ENCODE measurements at places on chromosomes 13 and 19.
A peak's percentile ranks its signal among the peaks of the same experiment; 100 is the strongest.

DNA sequence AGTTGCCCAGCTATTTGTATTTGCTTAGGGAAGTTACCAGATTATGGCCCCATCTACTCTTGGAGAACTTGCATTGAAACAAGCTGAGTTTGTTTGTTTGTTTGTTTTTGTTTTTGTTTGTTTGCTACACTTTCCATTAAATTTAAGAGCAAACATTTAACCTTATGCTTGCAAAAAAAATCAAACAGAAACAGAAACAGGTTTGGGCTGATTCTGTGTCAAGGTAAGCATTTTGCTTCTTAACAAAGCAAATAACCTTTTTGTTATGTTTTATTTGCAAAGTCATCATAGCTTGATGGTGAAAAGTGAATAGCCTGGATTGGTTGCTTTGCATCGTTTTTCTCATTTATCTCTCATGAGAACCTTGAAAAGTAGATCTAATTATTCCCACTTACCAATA is 531.8 kb downstream of the EFNB2 start:
- DNase-seq, result no peak
- peaks cover 6% of the 10 kb centered on the region for H3K4me1 ChIP-seq
- H3K27me3 ChIP-seq, result no peaks in the 10 kb centered on the region
- H3K36me3 ChIP-seq, result no peaks in the 10 kb centered on the region
- no peak overlapping the region for H3K4me3 ChIP-seq
- H3K27ac ChIP-seq, result no peak overlapping the region

- no peak overlapping the region for H3K4me3 ChIP-seq
- no peak for DNase-seq
- H3K4me1 ChIP-seq, result no peaks in the 10 kb centered on the region
- no peaks in the 10 kb centered on the region for H3K36me3 ChIP-seq
- H3K27ac ChIP-seq, result no peak overlapping the region
- peaks cover 15% of the 10 kb centered on the region for H3K27me3 ChIP-seq
These were observed 5.4 kb upstream of the TMPRSS9 start for GRCh38 chr19:2354670-2355069.

- H3K4me3 ChIP-seq, result no peak overlapping the region
- peaks cover 10% of the 10 kb centered on the region for H3K36me3 ChIP-seq
- no peak overlapping the region for H3K27ac ChIP-seq
These were observed 27.0 kb upstream of the ZNF492 start for GRCh38 chr19:22606954-22607652.

- no peaks in the 10 kb centered on the region for H3K36me3 ChIP-seq
- peaks cover 5% of the 10 kb centered on the region for H3K27me3 ChIP-seq
- H3K4me1 ChIP-seq, result peaks cover 21% of the 10 kb centered on the region
- no peak overlapping the region for H3K4me3 ChIP-seq
These were observed 25.6 kb downstream of the SHISA2 start for GRCh38 chr13:26026211-26026610.

GRCh38 chr19:42325896-42326771 is 699 bp downstream of the MEGF8 start:
- H3K36me3 ChIP-seq, result no peaks in the 10 kb centered on the region
- peaks cover 18% of the 10 kb centered on the region for H3K27me3 ChIP-seq
- no peak for DNase-seq
- H3K27ac ChIP-seq, result peak overlapping the region; percentile 65
- H3K4me1 ChIP-seq, result peaks cover 36% of the 10 kb centered on the region
- H3K4me3 ChIP-seq, result peak overlapping the region; percentile 88

GRCh38 chr19:39817888-39818561 is 15.9 kb downstream of the DYRK1B start:
- no peaks in the 10 kb centered on the region for H3K27me3 ChIP-seq
- H3K27ac ChIP-seq, result no peak overlapping the region
- no peak for DNase-seq
- H3K4me3 ChIP-seq, result no peak overlapping the region
- peaks cover 4% of the 10 kb centered on the region for H3K4me1 ChIP-seq
- no peaks in the 10 kb centered on the region for H3K36me3 ChIP-seq

Data from HFFc6 (cell line).